ENCODE measurements at places on chromosomes 6 and 20. TPM values are rescaled to one million over a fixed set of nuclear protein-coding genes. Genes with fewer than 3 reads are reported as not detected.

- no peak for DNase-seq
Measured at GRCh38 chr6:18204691-18205090, 49.5 kb downstream of the KDM1B start.

GRCh38 chr20:58407201-58407873, 18.3 kb downstream of the VAPB start:
- DNase-seq = no peak

- DNase-seq = no peak
Measured at GRCh38 chr20:50510706-50511542, 741 bp downstream of the PTPN1 start.

DNA sequence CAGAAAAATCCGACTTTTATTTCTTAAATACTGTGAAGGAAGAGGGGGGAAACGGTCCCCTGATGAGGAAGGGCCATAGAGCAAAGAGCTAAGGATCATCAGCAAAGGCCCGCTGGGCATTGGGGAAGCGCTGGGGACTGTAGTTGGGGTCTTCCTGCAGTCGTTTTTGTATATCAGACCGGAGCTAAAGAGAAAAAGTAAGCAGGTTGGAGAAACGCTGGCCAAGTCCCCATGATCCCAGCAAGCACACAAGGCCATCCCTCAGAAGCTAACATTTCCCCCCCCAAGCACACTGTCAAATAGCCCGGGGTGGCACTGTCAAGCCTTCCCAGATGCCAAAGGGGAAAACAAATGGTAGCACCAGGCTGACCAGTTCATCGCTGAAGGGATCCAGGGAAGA, 13.4 kb downstream of the BAG6 start:
- DNase-seq = no peak

- no peak for DNase-seq
Measured at GRCh38 chr20:19807191-19807945, 49.3 kb downstream of the RIN2 start.

DNA sequence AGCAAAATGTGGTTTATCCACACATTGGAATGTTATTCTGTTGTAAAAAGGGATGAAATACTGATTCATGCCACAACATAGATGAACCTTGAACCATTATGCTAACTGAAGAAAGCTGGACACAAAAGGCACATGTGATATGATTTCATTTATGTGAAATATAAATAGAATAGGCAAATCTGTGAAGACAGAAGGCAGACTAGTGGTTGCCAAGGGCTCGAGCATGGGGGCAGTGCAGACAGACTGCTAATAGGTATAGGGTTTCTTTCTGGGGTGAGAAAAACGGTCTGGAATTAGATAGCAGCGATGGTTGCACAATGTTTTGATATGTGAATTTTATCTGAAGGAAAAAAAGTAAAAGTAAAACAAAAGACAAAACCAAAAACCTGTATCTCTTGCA, 54.6 kb upstream of the FNDC1 start:
- no peak for DNase-seq

Gene PGC
- not detected for total RNA-seq

Gene SLC17A1
- total RNA-seq = not detected

Gene BTN1A1
- total RNA-seq = not detected

Gene BMP2
- total RNA-seq = 19.1 TPM

Gene BMP7
- 113 TPM for total RNA-seq

DNA sequence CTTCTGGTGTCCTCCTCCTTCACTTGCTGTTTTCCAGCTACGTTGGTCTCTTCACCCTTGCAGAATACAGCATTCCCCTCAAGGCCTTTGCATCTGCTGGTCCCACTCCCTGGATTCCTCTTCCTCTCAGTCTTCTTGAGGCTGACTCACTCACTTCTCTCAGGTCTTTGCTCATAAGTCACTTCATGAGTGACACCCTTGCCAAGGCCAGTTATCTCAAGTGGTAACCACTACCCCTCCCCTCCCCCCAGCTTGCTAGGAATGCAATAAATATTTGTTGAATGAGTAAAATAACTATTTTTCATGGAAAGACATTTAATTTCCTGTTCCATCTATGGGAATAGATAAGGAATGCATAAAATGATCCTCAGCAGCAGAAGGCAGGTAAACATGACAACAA, 131.7 kb downstream of the PLCB4 start:
- peak; percentile 15 for DNase-seq

Gene FOXA2
- 5.0 TPM for total RNA-seq

GRCh38 chr20:17946572-17947473, 21.8 kb downstream of the SNX5 start:
- no peak for DNase-seq

Gene IMPG1
- total RNA-seq = not detected

- no peak for DNase-seq
Measured at GRCh38 chr20:37503256-37503927, 17.7 kb upstream of the NNAT start.

- DNase-seq = peak; percentile 63
Measured at GRCh38 chr6:34657307-34657978, 39.1 kb downstream of the ILRUN start.

Gene NOX3
- not detected for total RNA-seq

DNA sequence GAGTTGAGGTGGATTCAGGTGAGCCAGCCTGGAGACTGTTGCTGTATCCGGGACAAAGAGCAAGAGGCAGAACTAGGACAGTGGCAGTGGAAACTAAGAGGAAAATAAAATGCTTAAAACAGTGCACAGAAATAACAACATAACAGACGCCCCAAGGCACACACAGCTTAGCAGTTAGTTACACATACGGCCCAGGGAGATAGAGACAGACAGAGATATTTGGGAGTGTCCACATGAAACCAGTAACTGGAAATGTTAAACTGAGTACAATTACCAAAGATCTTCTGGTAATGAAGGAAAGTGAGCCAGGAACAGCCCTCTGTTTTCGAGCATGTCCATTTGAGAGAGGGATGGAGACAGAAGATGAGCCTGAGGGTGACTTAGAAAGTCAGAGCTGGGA, 237.5 kb upstream of the QKI start:
- no peak for DNase-seq

Gene THEMIS
- total RNA-seq = 1.2 TPM

DNA sequence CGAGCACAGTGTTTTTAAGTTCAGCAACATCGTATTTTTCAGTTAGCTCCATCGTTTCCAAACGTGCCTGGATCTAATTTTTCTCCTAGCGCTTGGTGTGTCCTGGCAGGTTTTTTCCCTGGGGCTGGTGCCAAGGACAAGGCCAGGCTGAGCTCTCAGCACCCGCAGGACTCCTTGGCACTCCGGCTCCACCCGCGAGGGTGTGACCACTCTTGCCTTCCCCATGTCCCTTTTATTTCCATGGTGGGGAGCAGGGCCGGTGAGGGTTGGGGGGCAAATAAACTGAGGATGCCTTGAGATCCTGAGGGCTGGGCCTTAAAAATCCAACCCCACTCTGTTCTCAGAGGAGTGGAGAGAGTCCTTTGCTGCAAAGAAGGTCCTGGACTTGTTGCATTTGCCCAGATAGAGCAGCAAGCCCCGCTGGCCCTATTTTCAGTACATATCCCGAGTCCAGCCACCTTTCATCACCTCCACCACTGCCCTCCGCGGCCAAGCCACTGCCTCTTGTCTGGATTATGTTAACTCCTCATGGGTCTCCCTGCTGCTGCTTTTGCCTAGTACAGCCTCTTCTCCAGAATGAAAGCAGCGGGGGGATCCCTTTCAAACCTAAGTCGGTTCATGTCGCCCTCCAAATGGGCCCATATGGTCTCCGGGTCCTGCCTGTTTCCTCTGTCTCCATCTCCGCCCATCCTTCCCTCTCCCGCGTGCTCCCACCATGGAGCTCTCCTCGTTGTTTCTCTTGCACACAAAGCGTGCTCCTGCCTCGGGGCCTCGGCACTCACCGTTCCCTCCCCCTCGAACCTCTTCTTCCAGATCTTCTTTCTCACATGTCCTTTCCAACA, 4.5 kb upstream of the RAB44 start:
- DNase-seq = peak; percentile 82

- DNase-seq = no peak
Measured at GRCh38 chr6:50791900-50792508, 26.7 kb upstream of the TFAP2B start.

GRCh38 chr20:10427060-10427692, 6.8 kb downstream of the MKKS start:
- DNase-seq = peak; percentile 54

DNA sequence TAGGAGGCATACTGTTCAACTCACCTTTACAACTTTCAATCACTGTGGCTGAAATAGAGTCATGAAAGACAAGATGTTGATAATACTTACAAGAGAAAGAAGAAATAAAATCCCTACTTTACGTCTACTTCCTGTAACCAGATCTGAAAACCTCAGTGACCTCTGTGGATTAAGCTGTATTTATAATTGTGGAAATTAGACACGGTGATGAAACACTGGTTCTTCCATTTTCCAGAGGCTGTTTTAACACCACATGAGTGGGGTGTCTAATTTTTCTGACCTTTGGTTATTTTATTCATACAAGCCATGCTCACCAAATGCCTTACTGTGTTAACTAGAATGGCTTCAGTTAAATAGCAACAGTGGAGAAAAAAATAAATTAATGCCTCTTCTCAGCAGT, 58.5 kb upstream of the HIVEP1 start:
- no peak for DNase-seq

- DNase-seq = no peak
Measured at GRCh38 chr20:60046436-60046835, 88.2 kb downstream of the CDH26 start.

DNA sequence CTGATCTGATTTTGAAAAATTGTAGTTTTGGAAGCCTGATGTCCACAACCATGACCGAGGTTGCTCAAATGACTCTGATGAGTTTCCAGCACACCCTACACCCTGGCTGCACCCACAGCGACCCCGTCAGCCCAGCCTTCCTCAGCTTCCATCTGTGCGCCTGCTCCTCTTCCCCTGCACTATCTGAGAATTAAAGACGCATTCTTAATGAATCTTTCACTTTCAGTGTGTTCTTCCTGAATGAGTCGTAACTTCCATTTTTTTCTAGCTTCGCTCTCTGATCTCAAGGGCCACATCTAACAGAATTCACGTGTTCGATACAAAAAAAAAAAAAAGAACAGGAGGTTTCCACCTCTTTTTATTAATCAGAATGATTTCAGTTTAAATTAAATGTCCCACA, 21.3 kb upstream of the RREB1 start:
- no peak for DNase-seq

- DNase-seq = peak; percentile 45
Measured at GRCh38 chr20:36092398-36093024, 62.0 kb upstream of the EPB41L1 start.

Gene GSTA3
- total RNA-seq = not detected

- DNase-seq = no peak
Measured at GRCh38 chr6:1477432-1478090, 88.2 kb downstream of the FOXF2 start.

Gene ADTRP
- 3.5 TPM for total RNA-seq
